Globus pallidus (tissue), 1 donor: ENCODE measurements at places on chromosomes 12 and 14.

DNA sequence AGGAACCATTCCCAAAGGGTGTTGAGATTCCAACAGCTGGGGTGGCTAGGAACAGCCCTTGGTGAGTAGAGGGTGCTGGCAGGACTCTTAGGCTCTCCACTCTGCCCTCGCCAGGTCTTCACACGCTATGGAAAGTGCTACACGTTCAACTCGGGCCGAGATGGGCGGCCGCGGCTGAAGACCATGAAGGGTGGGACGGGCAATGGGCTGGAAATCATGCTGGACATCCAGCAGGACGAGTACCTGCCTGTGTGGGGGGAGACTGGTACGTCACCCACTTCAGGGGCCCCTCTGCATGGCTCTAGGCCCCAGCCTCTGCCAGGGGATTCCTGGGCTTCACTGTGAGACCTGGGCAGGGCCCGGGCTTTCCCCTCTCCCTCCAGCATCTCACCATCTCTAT lies 8.0 kb upstream of the SMARCD1 start:
- no peak for DNase-seq

DNA sequence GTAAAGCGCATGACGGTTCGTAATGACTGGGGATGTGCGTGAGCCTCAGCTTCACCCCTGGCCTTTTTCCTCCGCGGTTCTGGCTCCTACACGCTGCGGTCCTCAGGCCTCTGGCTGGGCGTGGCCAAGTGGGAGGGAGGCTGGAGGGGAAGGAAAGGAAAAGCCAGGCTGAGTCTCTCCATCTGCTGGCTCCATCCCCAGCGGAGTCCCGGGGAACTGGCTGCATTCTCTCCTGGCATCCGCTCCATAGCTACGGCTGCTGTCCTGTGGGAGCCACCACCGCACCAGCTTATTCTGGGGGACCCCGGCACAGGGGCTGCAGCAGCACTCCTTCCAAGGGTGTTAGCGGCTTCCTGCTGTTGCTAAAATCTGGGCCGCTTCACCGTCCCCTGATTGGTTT lies 68.2 kb upstream of the SLC24A4 start:
- peak; percentile 68 for DNase-seq

GRCh38 chr12:53664936-53665335 lies 10.9 kb downstream of the ATP5MC2 start:
- no peak for DNase-seq

GRCh38 chr12:52874573-52875435 lies 26.0 kb upstream of the KRT78 start:
- no peak for DNase-seq

- DNase-seq, result peak; percentile 31
These were observed 46.0 kb upstream of the PLBD1 start for GRCh38 chr12:14613718-14614117.

DNA sequence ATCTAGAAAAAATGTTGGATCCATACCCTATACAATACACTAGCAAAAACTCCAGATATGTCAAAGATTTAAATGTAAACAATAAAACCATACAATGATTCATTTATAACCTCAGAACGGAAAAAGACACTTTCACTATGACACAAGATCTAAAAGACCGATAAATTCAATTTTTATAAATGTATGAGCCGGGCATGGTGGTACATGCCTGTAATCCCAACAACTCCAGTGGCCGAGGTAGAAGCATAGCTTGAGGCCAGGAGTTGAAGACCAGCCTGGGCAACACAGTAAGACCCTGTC lies 2.5 kb upstream of the SOS2 start:
- DNase-seq, result no peak

GRCh38 chr12:104576980-104577580 lies 120.3 kb downstream of the CHST11 start:
- no peak for DNase-seq

DNA sequence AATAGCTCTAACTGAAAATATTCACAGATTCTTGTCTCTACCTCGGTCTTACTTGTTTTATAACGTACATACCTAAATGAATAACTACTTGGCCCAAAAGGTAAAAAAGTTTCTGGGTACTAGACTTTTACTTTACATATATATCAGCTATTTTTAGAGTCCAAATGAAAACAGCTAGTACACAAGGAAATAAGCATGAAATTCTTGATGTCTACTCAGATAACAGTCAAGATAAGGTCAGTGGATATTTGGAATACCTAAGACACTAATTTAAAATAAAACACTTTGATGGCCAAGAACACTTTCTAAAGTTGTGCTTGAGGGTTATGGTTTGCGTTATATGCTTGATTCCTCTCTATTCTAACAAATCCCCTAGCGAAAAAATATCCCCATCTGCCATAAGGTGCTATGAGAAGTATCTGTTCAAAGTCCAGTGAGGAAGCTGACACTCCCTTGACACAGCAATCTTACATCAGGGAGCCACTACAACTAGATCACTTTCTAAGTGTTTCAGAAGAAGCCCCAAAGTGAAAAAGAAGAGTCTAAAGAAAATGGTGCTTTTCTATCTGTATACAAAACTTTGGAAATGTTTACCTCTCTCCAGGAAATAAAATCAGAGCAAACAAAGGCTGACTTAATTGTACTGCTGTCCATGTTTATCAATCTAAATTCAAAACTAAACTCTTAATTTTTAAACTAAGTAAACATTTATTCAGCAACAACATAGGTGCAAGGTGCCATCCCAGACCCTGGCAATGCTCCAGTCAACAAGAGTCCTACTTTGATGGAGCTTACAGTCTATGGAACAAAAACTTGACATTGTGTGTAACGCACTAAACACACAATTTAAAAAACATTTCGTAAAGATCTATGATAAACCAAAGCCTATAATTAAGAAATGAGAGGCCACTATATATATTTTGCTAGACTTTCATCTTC lies 11.7 kb downstream of the PTPN21 start:
- DNase-seq, result no peak

GRCh38 chr12:88951860-88952561 lies 371.7 kb upstream of the KITLG start:
- no peak for DNase-seq

DNA sequence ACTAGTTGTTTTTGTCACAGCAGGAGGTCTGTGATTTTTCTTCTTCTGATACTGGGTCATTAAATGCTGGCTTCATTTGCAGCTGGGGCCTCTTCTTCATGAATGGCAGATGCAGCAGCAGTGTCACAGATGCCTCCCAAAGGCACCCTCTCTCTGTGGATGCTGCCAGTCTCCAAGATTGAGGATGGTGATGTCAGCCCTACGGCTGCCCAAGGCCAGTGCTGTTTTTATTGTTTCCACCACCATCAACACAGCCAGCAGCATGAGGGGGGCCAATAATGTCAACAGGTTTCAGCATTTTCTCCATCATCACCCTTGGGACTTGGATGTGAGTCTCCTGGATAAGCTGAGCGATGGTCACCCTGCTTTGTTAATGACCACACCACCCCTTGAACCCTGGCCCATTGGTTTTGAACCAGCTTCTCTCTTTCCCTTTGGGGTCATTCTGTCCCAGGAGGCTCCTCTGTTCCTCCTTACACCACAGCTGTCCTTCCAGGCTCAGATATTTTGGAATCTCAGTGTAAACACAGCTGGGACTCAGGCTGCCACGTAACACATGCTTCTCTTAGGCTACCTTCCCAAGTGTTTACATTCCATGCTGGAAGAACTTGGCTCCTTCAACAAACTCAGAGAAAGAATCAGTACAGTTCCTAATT lies 151.7 kb upstream of the DDHD1 start:
- DNase-seq, result peak; percentile 70

DNA sequence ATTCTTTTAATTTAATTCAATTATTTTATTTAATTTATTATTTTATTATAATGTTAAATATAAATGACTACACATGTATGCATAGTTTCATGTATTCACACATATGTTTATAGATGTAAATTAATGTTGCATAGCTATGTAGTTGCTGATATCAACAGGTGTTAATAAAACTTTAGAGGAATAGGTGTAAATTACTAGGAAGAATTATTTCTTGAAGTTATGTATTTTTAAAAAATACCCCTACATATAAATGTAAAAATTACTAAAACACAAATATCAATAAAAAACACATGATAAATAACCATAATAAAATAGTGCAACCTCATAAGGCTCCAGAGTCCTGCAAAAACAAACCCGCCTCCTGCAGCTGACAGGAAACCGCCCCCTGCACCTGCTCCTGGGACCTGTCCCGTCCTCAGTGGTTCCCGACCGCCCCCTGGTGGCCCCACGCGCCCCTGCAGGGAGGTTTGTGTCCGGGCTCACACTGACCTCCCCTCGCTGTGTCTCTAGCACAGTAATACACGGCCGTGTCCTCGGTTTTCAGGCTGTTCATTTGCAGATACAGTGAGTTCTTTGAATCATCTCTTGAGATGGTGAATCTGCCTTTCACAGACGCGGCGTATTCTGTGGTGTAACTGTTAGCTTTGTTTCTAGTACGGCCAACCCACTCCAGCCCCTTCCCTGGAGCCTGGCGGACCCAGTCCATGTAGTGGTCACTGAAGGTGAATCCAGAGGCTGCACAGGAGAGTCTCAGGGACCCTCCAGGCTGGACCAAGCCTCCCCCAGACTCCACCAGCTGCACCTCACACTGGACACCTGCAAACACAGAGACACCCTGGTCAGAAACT lies 1264.0 kb downstream of the TMEM121 start:
- no peak for DNase-seq

DNA sequence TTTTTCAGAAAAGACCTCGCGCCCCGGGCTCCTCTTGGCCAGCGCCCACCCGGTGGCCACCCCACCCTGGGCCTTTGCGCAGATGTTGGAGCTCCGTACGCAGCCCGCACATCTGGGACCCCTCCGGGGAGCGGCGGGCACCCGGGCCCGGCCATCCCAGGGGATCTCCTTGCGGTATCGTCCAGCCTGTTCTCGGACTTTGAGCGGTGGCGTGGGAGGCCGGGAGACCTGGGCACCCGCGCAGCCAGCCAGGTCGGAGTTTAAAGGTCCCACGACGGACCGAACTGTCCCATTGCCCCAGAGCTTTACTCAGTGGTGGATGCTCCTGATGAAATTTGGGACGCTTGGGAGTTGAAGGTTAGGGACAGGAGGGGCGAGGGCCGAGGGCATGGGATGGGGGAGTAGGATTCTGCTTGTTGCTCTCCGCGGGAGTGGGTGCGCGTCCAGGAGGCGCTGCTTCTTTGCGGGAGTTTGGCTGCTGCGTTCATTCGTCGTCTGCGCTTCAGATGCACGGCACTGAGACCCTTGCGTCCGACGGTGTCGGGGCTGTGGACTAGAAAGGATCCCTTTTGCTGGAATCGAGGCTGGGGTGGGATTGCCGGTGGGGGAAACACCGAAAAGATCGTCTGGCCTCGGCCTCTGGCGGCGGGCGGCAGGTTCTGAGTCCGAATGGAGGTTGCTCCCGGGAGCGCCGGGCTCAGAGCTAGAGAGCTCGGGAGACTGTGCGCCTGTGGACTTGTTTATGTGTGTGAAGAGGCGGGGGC lies 1.4 kb downstream of the NTF3 start:
- no peak for DNase-seq

DNA sequence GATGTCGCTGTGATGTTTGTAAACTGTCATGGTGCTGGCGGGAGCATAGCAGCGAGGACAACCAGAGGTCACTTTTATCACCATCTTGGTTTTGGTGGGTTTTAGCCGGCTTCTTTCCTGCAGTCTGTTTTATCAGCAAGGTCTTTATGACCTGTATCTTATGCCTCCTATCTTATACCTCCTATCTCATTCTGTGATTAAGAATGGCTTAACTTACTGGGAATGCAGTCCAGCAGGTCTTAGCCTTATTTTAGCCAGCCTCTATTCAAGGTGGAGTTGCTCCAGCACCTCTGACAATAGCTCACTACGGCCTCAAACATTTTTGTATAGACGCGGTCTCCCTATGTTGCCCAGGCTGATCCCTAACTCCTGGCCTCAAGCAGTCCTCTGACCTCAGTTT lies 53.7 kb downstream of the B4GALNT3 start:
- no peak for DNase-seq

- no peak for DNase-seq
These were observed 61.8 kb downstream of the TESC start for GRCh38 chr12:117037289-117038022.

- no peak for DNase-seq
These were observed 432.1 kb downstream of the C12orf50 start for GRCh38 chr12:87597114-87597513.

GRCh38 chr14:96502621-96503305 lies 581 bp downstream of the PAPOLA start:
- peak; percentile 52 for DNase-seq

DNA sequence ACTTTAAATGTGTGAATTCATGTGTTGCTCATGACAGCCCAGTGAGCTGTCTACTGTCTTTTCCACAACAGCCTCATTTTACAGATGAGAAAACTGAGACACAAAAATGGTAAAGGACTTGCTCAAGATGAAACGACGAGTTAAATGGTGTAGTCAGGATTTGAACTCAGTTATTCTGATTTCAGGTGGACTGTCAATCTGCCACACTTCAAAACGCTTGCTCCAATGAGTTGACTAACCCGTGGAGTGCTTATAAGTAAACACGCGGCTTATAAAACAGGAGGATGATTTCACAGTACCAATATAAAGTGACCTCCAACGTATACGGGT lies 652 bp upstream of the POLE2 start:
- no peak for DNase-seq

DNA sequence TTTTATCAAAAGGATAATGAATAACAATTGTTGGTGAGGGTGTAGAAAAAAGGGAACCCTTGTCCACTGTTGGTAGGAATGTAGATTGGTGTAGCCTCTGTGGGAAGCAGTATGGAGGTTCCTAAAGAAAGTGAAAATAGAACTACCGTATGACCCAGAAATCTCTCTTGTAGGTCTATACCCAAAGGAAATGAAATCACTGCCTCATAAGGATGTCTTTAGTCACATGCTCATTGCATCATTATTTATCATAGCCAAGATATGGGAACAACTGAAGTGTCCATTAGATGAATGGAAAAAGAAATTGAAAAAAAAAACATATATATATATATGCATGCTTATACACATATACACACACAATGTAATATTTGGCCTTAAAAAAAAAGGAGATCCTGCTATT lies 158.8 kb upstream of the NPAS3 start:
- DNase-seq, result no peak

DNA sequence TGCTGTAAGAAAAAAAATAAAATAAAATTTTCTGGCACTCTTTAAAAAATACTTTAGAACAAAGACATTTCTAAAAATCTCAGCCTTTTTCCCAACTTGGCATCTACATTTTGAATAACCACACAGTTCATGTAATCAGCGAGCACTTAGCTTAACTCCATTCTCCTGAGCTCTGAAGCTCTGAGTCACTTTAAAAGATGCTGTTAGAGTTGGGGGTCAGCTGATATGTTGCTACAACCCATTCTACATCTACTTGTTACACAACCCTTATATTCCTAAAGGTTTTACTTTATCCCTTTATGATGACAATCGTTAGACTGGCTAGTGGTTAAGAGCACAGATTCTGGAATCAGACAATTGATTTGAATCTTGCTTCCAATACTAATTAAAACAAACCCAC lies 48.3 kb downstream of the SLC41A2 start:
- DNase-seq, result no peak

- DNase-seq, result no peak
These were observed 825 bp downstream of the DHH start for GRCh38 chr12:49093792-49094159.

GRCh38 chr14:31934767-31935266 lies 142.3 kb upstream of the ARHGAP5 start:
- peak; percentile 60 for DNase-seq

- DNase-seq, result no peak
These were observed 42.0 kb upstream of the BMAL2 start for GRCh38 chr12:27290501-27291168.

GRCh38 chr14:92521058-92521415 lies 7.5 kb downstream of the RIN3 start:
- DNase-seq, result no peak
